Right ventricle myocardium superior (tissue), 1 donor: ENCODE measurements at places on chromosomes 4 and X. TPM values are rescaled to one million over a fixed set of nuclear protein-coding genes. Genes with fewer than 3 reads are reported as not detected.

GRCh38 chr4:81429607-81430006 lies 42.1 kb downstream of the RASGEF1B start:
- DNase-seq = no peak

DNA sequence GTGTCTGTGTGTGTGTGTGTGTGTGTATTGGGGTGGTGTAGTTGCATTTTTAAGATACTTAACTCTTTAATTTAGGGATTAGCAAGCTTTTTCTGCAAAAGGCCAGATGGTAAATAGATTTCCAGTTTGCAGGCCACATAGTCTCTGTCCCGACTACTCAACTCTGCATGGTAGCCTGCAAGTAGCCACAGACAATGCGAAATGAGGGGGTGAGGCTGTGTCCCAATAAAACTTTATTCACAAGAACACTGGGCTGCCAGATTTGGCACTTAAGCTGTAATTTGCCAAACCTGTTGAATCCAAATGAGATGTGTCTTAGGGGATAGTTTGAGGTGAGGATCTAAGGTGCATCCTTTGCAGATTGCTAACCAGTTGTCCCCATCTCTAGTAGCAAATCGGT lies 6.8 kb downstream of the ATP2B3 start:
- DNase-seq = no peak

DNA sequence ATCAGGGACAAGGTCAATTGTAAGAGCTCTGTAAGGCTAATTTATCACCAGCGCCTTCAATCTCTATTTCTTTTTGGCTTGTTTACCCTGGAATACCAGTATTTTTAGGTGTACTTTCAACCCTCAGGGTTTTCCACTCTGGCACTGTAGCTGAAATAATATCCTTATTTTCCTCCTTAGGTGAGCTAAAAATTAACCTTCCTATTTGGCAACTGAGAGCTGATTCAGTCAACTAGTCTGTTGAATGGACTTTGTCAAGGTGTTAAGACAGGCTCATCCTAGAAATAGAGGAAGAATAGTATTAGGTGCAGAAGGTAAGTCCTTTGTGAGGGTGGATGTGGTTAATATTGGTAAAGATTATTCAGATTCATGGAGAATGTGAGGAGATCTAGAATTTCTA lies 101.3 kb upstream of the BANK1 start:
- no peak for DNase-seq

GRCh38 chrX:113514906-113515305 lies 674.3 kb upstream of the AMOT start:
- DNase-seq = no peak

IL21 gene
- total RNA-seq = not detected

PPEF1 gene
- 0.30 TPM for total RNA-seq
